HFFc6 (cell line): ENCODE measurements at places on chromosomes 1 and 21. TPM values are rescaled to one million over a fixed set of nuclear protein-coding genes. Genes with fewer than 3 reads are reported as not detected.

DNA sequence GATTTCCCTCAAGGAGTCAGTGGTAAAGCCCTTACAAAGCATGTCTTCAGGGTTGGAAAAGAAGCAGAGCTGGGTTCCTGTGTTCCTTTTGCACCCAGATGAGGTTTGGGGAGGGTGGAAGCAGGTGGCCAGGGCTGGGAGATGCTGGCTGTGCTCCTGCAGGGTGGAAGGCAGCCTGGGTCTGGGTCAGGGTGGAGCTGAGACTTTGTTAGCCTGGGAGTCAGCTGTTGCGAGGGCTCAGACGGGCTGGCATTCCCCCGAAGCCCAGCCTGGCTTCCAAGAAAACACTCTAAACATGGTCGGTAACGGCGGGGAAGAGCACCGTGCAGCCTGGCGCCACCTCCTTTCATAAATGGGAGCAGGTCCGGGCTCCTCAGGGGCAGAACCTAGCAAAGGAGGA lies 43.7 kb upstream of the EPS8L3 start:
- no peak overlapping the region for H3K27ac ChIP-seq
- no peak overlapping the region for H3K4me3 ChIP-seq
- H3K4me1 ChIP-seq = peaks cover 43% of the 10 kb centered on the region
- DNase-seq = no peak
- no peaks in the 10 kb centered on the region for H3K36me3 ChIP-seq
- H3K27me3 ChIP-seq = peaks cover 3% of the 10 kb centered on the region

DNA sequence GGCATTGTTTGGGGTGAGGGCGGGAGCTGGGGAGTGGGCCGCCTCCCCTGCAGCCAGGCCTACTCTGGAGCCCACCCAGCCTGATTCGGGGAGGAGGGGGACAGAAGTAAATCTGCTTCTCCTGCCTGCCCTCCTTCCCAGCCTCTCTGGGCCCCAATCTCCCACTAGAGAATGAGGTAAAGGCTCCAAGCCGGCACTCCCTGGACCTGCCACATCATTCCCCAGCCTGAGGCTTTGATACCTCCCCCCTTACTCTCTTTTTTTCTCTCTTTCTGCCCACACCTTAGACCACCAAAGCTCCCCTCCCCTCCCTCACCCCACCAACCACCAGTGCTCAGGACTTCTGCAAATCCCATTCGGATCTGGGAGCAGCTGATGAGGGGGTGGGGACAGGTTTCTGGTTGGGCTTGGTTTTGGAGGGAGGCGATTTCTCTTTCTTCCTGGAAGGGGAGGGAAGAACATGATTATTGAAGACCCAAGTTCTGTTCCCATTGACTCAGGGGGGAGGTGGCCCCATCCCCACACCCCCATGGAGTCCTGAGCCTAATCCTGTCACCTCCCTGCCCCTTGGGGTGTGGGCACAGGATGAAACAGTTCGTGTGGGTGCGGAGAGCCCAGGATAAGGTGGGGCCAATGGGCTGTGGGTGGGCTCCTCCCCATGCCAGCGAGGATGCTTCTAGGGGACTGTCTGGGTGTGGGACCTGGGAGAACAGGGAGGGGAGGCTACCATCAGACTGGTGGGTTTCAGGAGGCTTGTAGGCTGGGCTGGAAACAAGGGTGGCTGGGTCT lies 1.3 kb downstream of the MAP7D1 start:
- H3K27me3 ChIP-seq = peaks cover 2% of the 10 kb centered on the region; the same call in 1 of the 2 replicates
- peak overlapping the region; percentile 78 for H3K27ac ChIP-seq
- H3K36me3 ChIP-seq = peaks cover 22% of the 10 kb centered on the region
- H3K4me3 ChIP-seq = peak overlapping the region; percentile 98

- no peaks in the 10 kb centered on the region for H3K36me3 ChIP-seq
- no peaks in the 10 kb centered on the region; the same call in none of the 2 replicates for H3K27me3 ChIP-seq
- no peaks in the 10 kb centered on the region for H3K4me1 ChIP-seq
- H3K27ac ChIP-seq = no peak overlapping the region
Observed at GRCh38 chr1:56024155-56024554, 555.2 kb downstream of the PLPP3 start.

- peak; percentile 90 for DNase-seq
- H3K27ac ChIP-seq = peak overlapping the region; percentile 99
- peak overlapping the region; percentile 84 for H3K4me3 ChIP-seq
- no peaks in the 10 kb centered on the region for H3K36me3 ChIP-seq
- peaks cover 1% of the 10 kb centered on the region; the same call in 1 of the 2 replicates for H3K27me3 ChIP-seq
- H3K4me1 ChIP-seq = peaks cover 75% of the 10 kb centered on the region
Observed at GRCh38 chr1:203557390-203557789, 63.4 kb downstream of the OPTC start.

DNA sequence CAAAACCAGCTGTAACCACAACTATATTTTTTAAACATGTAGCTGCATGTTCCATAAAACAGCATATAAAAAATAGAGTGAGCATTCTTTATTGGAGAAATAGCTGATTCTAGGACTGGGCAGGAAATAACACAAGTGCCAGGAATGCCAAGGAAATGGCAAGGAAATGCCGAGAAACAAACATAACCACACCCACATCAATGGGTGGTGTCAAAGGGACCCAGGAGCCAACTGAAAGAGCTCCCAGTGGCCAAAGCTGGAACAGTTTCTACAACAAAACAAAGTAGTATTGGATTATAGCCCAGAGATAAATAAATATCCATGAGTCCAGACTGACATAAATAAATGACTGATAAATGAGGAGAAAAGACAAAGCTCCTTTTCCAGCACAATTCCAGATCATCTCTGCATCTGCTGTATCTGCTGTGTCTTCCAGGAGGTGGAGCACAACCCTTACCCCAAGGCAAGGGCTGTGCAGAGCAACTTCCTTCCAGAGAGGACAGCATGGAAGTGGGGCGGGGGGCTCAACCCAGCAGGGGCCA lies 28.1 kb downstream of the ADARB1 start:
- no peaks in the 10 kb centered on the region for H3K36me3 ChIP-seq
- peaks cover 9% of the 10 kb centered on the region; the same call in 1 of the 2 replicates for H3K27me3 ChIP-seq
- no peak overlapping the region for H3K27ac ChIP-seq

FCAMR gene
- not detected in 3 replicates for total RNA-seq

MFAP2 gene
- 32.3 to 47.4 TPM (median 35.4 TPM) in 3 replicates for total RNA-seq

APCS gene
- not detected in 3 replicates for total RNA-seq

GBP7 gene
- not detected in 3 replicates for total RNA-seq

BRDT gene
- total RNA-seq = not detected in 3 replicates
